Activated naive CD4-positive, alpha-beta T cell treated with anti-CD3 and anti-CD28 coated beads, Interleukin-2, amount 50 U/mL, for 72 hours (primary cell): ENCODE measurements at places on chromosomes 16 and 17. TPM values are rescaled to one million over a fixed set of nuclear protein-coding genes. Genes with fewer than 3 reads are reported as not detected.

GRCh38 chr16:10737068-10737625 is 6.5 kb upstream of the NUBP1 start:
- DNase-seq, result peak; percentile 69

- DNase-seq, result no peak
Observed at GRCh38 chr17:79623786-79624717, 13.2 kb upstream of the RBFOX3 start.

AIPL1 gene
- not detected for total RNA-seq

CD300A gene
- total RNA-seq, result 4.0 TPM

DNA sequence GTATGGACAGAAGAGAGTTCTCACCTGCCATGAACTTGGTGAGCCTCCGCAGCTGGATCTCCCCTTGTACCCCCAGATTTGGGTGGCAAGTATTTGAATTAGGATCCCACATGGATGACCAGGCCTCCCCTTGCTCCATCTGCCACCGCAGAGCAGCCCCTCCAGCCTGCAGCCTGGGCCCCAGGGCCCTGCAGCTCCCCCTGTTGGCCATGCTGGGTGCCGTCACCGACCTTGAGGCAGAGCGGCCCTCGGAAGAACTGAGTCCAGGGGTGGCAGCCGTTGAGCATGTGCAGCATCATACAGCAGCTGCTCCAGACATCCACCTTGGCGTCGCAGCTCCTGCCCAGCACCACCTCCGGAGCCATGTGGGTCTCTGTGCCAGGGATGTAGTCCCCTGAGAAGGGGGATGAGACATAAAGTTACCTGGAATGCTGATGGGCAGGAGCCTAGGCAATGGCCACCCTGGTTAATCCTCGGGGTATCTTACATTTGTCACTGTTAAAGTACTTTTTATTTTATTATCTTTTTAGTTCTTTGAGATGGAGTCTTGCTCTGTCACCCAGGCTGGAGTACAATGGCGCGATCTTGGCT is 9.0 kb upstream of the SPATA32 start:
- peak; percentile 70 for DNase-seq

- no peak for DNase-seq
Observed at GRCh38 chr17:16150251-16150856, 65.0 kb downstream of the NCOR1 start.

LGALS3BP gene
- 95.6 TPM for total RNA-seq

DNA sequence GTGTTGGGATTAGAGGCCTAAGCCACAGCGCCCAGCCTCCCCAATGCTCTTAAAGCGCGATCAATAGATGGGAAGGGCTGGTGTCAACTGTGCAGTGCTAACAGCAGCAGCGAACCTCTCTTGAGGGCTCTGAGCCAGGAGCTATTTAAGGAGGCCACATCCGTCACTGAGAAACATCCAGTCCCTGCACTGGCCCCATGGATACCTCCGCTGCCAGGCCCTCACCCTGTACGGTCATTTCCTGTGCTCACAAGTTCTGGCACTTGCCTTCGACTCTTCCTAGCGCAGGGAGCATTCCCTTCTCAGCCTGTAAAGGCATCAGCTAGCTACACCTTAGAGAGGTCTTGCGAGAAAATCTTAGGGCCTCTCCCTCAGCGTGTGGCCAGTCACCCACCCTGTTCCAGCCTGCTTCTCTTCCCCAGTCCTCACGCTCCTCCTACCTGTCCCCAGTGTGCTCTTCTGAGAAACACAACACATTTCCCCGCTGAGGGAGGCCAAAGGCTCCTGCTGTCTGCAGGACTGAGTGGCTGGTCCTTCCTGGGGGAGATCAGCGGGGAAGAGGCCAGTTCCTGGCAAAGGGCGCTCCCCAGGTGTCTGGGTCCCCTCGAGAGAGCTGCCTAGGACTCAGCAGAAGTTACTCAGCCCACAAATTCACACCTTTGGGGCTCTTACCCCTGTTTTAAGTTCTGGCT is 28.6 kb downstream of the GTF3C1 start:
- DNase-seq, result no peak

DNA sequence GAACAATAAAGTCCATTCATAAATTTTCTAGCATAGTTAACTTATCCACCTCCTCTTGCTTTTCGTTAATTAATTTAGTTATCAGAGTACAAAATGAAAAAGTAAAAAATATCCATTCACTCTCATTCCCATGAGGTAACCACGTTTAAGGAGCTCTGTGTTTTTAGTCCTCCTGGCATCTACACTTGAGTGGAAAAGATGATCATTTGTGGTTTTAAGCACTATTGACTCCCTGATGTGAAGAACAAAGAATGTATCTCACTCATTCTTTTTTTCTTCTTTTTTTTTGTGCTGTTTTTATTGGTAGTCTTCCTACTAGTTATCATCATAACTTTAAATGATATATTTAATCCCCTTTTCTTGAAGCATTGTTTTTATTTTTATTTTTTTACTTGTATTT is 26.1 kb downstream of the QPRT start:
- no peak for DNase-seq

- no peak for DNase-seq
Observed at GRCh38 chr17:57604771-57605674, 140.1 kb downstream of the CCDC182 start.

DNA sequence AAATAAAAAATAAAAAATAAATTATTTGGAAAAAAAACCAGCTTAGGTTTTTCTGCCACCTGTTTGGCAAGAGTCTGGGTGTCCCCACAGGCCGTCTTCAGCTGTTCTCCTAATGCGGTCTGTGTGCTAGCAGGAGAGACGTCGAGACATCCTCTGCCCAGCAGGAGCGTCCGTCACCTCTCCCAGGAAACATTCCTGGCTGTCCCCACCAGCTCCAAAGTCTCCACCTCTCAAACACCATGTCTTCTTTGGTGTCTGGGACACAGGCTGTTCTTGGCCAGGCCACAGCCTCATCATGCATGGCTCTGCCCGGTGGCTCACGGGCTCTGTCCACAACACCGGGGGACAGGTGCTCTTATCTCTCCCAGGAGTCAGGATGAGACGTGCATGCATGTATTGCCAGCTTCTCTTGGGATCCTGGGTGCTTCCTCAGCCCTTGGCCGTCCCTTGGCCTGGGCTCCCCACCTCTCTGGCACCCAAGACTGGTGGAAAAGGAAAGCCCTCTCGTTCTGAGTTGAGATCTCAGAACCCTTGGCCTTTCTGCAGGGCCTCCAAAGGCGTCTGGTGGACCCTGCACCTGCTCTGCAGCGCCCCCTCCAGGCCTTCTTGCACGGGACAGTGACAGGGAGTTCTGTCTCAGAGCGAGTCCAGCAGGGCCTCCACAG is 84.9 kb upstream of the CBX4 start:
- DNase-seq, result no peak

TAC4 gene
- not detected for total RNA-seq

DNA sequence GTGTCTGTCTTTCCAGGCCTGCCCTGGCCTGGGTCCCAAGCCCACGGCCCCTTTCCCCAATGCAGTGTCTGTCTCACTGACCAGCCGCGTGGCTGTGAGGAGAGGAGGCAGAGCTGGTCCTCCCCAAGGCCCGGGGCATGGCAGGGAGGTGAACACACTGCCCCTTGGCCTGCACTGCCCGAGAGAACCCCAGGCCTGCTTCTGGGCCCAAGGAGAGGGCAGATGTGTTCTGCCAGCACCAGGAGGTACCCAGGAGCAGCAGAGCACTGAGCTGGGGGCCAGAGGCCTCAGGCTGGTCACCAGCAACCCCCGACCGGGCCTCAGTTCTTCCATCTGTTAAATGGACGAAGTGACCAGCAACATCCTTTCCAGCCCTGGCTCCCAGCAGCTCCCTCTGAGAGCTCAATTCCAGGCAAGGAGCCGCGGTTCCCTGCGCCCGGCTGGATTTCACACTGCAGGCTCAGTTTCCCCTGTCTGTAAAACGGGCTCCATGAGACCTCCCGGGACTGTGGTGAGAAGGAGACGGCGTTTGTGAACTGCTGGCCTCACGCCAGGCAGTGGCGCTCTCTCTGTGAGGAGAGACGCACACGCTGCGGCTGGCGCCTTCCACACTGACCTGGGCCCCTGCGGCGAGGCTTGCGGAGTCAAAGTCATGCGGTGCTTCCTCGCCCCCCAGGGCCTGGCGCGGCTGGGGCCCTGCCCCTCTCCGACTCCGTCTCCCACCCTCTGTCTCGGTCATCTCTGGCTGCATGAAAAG is 8.1 kb upstream of the ZFPM1 start:
- no peak for DNase-seq

DNA sequence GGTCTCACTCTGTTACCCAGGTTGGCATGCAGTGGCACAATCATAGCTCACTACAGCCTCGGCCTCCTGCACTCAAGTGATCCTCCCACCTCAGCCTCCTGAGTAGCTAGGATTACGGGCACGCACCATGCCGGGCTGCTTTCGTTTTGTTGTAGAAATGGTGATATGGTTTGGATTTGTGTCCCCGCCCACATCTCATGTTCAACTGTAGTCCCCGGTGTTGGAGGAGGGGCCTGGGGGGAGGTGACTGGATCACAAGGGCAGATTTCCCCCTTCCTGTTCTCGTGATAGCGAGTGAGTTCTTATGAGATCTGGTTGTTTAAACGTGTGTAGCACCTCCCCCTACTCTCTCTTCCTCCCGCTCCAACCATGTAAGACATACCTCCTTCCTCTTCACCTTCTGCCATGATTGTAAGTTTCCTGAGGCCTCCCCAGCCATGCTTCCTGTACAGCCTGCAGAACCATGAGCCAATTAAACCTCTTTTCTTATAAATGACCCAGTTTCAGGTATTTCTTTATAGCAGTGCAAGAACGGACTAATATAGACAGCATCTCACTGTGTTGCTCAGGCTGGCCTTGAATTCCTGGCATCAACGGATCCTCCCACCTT is 6.0 kb downstream of the PDZD9 start:
- DNase-seq, result no peak

- DNase-seq, result no peak
Observed at GRCh38 chr17:83122834-83123233, 43.4 kb downstream of the METRNL start.

DNA sequence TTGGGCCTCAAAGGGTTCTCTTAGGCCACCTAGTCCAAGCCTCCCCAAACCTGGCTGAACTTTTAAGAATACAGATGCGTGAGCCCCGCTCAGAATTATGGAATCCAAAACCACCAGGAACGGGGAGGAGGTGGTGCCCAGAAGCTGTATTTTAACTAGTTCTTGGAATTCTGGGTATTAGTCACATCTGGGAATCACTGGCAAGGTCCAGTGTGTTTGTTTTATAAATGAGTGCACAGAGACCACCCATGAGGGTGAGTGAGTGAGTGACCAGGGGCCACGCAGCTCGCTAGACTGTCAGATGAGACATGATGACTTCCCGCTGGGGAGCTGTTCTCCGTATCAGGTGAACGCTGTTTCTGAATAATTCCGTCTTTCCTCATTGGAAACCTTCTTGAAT is 14.2 kb downstream of the KLHL36 start:
- DNase-seq, result no peak

CCL8 gene
- total RNA-seq, result not detected

DNA sequence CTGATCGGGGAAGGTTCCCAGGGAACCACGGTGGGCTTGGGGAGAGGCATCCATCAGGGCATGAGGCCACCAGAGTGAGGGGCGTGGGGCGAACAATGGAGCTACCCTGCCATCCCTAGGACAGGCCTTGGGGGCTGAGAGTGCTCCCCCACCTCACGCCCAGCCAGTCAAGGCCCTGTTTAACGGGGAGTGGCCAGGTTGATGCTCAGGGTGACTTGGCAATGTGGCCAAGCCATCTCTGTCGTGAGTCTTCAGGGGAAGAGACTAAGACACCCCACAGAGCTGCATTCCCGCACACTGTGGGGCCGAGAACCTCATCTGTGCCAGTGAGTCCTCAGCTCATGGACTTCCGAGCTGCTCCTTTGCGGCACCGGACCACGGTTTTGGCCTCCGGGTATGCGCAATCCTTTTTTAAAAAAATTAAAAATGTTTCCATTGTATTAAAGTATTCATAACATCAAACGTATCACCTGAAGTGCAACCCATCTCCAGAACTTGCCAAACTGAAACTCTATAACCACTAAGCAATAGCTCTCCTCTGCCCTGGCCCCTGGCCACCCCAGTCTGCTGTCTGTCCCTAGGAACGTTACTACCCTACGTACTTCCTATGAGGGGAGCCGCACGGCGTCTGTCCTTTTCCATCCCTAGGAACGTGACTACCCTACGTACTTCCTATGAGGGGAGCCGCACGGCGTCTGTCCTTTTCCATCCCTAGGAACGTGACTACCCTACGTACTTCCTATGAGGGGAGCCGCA is 71.8 kb upstream of the DOC2B start:
- no peak for DNase-seq

GRIN2A gene
- not detected for total RNA-seq

DNA sequence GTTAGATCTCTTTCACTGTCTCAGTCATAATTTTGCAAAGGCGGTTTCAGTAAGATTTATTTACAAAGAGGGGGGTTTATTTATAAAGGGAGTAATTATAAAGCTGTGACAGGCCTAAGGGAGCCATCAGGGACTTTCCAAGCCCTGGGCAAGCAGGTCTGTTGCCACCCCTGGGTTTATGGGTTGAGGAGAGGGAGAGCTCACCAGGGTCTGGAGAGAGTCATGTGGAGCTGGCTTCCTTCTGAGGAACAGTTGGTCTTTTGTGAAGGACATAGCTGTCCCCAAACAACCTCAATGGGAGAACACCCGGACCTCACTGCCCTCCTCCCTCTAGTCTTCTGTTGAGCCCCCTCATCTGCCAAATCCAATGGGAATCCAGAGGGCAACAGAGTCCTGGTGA is 9.8 kb downstream of the ITGAM start:
- DNase-seq, result no peak

DNA sequence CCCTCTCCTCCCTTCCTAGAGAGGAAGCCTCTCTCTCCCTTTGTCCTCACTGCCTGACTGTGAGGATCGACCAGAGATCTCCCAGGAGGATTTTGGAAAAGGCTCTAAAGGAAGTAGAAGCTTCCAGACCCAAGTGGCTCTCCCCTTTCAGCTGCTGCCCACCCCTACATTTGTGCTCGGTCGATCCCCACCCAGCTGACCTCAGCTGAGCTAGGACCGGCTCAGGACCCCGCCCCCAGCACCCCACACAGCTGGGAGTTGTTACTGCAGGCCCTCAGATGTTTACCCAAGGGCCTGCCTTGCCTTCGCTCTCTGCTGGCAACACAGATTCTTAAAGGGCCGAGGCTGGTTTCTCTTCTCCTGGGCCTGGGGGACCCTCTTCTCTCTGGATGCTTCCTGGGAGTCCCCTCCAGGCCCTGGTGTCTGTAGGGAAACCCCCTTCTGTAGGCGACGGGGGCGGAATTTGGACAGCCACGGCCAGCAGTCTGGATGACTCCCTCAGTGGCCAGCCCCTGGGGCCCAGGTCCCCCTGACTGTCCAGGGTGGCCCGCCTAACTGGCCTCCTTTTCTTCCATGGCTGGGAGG is 26.9 kb upstream of the TIMP2 start:
- no peak for DNase-seq
